ENCODE measurements at places on chromosomes 4 and X.

DNA sequence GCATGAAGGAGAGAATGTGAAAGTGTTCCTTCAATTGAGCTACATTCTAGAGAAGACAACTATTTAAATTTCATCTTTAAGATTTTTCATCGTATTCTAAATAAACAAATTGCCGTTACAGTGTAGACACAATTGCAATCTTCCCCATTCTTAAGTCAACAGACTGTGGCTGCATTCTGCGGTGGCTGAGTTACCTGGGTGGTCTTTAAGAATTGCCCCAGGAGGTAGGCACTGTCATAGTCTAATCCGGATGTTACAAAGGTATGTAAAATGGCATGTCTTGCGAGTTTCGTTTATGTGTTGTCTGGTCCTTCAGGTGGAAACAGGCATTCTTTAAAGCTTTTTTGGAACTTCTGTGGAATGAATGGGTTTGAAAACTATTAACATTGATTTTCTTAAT is 586.1 kb upstream of the PITX2 start:
- DNase-seq, result no peak

DNA sequence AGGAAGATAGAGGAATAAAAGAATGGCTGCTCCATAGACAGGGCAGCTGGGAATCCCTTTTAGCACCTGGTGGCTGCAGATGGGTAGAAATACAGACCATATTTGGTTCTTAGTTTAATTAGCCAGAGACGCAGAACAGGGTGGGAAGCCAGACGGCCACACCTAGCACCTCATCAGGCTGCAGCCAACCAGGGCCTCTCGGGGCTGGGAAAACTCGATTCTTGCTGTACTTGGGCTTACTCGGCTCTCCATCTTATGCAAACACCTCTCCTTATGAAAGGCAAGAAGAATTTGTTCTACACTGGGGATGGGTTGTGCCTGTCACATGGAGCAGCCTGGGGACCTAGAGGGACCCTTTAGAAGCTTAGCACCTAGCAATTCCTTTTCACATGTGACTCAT is 19.7 kb downstream of the IRAK1 start:
- no peak for DNase-seq

- DNase-seq, result no peak
These were observed 119.0 kb downstream of the MANBA start for GRCh38 chr4:102641793-102642192.

DNA sequence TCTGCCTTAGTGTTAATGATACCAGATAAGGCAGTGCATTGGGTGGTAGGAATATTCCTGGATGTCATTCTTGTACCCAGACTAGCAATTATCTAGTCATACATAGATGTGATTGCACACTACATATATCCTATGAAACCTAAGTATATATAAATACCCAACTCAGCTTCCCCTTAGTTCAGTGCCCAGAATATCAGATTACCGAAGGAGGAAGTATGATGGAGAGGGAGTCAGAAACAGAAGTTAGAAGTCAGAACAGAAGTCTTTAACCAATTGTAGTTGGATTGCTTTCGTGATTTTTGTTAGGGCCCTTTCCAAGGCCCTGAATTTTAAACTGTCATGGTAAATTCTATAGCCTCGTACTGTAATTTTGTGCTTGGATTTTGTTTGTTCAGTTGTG is 42.9 kb downstream of the MOB1B start:
- no peak for DNase-seq

DNA sequence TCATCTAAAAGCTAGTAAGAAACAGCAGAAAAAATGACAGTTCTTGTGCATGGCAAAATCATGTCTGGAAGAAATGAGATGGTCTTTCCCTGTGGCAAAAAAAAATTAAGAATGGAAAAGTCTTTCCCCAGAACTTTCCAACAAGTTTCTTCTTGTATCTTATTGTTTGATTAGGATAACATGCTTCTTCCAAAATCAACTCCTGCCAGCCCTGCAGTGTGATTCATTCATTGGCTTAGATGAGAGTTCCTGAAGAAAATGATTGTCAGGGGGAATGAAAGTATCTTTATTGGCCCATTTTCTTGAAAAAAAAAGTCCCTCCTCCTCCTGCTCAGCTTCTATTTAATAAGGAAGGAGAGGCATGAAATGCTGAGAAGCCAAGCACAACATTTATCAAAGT is 407.7 kb downstream of the ARAP2 start:
- DNase-seq, result no peak

DNA sequence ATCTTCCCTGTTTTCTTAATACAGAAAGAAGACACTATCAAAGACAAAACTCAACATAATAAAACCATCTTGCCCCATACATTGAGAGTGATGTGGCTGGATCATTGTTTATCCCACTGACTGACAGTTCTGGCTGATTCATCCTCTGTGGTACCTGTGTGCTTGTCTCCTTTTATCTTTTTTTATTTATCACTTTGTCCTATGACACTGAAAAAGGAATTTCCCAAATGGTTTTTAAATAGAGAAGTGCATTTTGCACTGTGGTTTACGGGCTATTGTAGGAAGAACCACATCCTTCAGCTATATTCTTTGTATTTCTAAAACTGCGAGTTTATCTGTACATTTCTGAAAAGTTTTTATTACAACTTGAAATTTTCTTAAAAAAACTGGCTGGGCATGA is 15.0 kb downstream of the TTC29 start:
- no peak for DNase-seq

GRCh38 chrX:132958091-132958703 is at the start of gene HS6ST2:
Gene HS6ST2 (minus strand): TSS chrX:132958629.
- no peak for DNase-seq

DNA sequence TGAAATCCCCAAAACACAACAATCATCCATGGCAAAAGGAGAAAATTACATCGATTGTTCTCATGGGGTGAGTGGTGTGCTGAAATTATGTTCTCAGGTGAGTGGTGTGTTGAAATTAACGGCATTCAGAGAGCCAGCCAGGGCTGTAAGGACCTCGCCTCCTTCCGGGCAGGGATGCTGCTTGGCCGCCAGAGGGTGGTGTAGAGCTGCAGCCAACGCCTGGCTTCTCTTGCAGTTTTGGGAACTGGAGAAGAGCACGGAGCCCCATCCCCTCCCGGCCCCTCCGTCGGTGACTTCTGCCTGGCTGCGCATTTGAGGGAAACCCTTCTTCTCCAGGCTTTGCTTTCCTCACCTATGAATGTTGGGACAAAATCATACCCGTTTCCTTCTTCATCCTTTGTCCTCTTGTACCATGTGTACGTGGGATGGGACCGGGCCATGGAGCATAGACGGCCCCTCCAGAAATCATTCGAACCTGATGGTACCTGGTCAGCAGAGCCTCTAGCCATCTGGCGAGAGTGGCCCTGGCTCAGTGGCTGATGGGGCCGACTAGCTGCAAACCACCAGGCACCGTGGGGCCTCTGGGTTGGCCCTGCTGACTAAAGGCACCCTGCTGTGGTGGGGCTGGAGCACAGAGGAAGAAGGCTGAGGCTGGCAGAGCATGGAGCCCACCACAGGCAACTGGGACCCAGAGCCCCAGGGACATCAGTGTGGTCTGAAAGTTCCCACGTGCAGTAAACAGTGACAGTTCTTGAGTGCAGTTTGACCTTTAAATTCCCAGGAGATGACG is 28.4 kb downstream of the TRMT44 start:
- no peak for DNase-seq

DNA sequence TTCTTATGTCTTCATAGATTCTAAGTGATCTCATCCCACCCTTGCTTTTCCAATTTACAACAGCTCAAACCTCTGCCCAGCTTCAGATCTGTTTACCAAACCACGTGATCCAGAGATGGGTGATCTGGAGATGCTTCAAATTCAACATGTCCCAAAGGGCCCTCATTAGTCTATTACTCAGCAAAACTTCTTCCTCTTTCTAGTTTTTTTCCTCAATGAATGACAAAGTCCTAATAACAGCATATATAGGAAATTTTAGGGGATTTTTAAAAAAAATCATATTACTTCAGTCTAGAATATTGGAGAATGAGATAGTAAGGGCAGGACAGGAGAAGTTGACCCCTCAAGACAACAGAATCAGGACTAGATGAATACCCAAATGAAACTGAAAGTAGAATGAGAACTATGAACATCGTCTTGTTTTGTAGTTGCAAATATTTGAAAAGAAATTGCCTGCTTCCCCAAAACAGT is 127.1 kb downstream of the CFAP299 start:
- no peak for DNase-seq

DNA sequence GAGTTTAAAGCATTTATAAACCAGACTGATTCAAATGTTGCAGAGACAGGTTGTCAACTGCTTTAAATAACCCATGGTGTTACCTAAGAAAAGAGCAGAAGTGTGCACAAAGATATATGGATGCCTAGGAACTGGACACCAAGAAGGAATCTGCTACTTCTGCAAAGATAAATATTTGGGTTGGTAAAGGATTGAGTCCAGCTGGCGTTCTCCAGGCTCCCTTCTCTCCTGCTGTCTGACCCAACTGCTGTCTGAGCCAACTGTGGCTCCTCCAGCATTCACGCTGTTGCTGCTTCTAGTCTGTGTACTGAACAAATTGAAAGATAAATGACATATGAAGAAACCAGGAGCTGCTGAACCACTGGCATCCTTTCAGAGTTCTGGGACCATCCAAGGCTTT is 1167.8 kb upstream of the PRKX start:
- DNase-seq, result no peak

DNA sequence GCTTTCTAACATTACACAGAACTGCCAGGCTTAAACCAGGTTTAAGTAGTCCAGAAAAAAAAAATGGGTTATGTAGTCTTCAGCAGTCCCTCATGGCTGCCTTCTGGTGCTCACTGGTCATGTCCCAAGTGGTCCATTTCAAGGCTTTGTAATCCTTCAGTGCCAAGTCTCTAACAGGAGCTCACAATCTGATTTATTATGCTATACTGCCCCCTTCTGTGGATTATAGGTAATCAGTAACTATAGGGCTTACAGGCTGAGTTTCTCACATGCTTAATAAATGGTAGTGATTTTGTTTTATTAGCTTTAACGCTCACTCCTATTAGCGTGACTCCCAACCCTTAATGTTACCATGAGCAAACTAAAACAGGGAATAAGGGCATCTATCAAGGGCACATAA is 92.5 kb upstream of the EDA2R start:
- no peak for DNase-seq

DNA sequence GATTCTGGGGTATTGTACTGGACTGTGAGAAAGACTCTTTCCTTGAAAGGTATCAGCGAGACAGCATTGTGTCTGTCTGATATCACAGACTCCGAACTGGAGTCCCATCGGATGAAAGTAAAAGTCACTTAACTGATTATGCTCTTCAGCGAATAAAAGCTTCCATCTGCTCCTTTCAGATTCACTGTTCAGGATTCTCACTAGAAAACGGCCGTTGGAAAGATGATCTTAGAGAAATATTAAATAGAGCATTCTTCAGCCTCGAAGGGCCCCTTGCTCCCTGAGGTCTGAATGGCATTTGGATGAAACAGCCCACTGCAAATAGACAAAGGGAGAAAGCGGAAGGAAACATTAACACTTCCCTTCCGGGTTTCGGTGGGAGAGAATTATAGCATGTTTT is 416.2 kb upstream of the PRKX start:
- DNase-seq, result no peak

DNA sequence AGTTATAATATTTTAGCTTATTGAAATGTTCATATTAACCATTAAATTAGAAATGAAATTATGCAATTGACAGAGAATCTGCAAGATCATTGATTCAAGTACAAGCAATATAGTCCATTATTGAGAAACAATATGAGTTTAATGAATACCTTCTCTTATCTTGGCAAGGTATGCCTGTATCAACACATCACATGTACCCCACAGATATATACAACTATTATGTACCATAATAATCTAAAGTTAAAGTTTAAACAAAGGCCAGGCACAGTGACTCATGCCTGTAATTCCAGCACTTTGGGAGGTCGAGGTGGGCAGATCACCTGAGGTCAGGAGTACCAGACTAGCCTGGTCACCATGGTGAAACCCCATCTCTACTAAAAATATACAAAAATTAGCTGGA is 514.7 kb downstream of the PCDH7 start:
- no peak for DNase-seq

GRCh38 chr4:1043651-1044468 is 32.4 kb downstream of the FGFRL1 start:
- DNase-seq, result no peak

DNA sequence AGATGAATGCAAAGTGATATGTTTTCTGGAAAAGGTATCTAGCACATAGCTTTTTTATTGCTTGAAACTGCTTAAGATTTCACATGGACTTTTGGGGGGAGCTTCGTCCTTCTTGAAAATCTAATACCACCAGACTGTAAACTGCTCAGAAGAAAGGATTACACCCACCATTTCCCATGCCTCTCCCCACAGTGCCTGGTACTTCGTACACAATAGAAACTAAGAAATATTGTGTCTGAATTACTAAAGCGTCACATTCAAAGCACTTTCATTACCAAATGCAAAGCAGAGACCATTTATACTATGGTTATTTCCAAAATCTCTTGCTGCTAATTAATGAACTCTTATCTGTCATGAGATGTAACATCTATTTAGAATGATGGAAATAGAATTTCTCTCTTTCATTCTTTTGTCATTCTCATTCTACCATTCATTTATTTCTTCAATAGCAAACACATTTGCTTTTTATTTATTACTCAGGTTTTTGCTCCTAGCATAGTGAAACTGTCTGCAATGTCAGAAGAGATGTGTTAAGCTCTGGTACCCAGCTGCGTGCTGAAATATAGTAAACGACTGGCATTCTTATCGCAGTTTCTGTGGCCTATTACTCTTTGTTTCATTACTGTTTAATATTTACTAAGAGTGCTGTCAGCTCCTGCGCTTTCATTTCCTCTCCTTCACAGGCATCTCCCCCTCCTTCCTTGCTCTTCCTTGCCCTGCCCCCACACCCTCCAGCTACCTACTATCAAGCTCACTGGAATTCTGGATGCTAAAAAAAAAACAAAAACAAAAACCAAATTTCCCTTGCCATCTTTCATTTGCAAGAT is 51.4 kb upstream of the RAPGEF2 start:
- no peak for DNase-seq

DNA sequence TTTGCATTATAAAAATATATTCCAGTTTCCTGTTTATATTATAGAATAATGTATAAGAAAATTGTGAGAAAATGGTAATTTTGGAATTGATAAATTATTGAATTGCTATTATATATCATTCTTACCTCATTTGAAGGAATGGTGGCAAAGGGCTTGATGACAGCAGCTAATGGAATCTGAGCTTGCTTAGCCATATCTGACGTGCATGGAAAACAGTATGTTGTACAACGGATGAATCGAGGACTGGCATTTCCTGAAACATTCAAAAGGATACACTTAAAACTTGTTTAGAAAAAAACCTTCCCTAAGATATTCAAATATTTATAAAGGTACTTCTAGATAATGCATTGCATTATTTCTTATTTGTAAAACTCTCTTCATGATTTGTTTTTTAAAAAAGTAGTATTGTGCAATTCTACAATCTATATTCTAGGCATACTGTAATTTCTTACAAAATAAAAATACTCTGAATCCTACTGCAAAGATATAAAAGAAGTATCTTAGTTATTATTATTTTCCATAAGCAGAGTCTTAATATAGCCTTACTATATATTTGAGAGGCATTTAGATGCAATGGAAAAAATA is 38.3 kb downstream of the SEC24D start:
- DNase-seq, result no peak

GRCh38 chr4:172978848-172979247 is 189.8 kb upstream of the GALNT7 start:
- DNase-seq, result no peak

- no peak for DNase-seq
These were observed 160.3 kb downstream of the SHOX start for GRCh38 chrX:790783-791360.

- DNase-seq, result no peak
These were observed 33.4 kb downstream of the PJA1 start for GRCh38 chrX:69131886-69132285.

GRCh38 chrX:152850465-152850864 is 19.6 kb downstream of the NSDHL start:
- DNase-seq, result no peak

All from stimulated activated CD8-positive, alpha-beta memory T cell treated with anti-CD3 and anti-CD28 coated beads, Interleukin-2, amount 100 ng/mL, for 1 hour (primary cell).